ENCODE measurements at places on chromosomes 11 and 22.

DNA sequence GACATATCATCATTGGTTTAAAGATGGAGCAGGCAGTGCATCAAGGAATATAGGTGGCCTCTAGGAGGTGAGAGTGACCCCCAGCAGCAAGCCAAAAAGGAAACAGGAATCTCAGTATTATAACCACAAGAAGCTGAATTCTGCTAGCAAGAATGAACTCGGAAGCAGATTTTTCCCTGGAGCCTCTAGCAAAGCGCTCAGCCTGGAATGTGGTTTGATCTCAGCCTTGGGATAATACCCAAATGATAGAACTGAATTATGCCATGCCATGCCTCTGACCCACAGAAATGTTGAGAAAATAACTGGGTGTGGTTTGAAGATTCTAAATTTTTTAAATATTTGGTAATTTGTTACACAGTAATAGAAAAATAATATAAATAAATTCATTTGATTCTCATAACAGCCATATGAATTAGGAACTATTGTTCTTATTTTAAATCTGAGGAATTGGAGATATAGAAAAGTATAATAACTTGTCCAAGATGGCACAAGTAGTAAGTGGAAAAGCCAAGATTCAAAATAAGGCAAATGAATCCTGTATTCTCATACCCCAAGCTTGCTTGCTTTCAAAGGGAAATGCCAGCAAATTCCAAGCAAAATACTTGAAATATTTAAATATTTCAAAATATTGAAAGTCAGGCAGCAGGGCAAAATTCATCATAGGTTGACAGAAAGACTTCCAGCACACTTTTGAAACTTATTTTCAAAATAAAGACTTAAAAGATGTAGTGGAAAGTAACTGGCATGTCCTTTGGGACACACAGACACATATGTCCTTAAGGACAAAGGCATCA is 567.4 kb downstream of the KCNA4 start:
- no peak for DNase-seq

- DNase-seq, result no peak
Measured at GRCh38 chr11:30258679-30259078, 27.9 kb downstream of the FSHB start.

DNA sequence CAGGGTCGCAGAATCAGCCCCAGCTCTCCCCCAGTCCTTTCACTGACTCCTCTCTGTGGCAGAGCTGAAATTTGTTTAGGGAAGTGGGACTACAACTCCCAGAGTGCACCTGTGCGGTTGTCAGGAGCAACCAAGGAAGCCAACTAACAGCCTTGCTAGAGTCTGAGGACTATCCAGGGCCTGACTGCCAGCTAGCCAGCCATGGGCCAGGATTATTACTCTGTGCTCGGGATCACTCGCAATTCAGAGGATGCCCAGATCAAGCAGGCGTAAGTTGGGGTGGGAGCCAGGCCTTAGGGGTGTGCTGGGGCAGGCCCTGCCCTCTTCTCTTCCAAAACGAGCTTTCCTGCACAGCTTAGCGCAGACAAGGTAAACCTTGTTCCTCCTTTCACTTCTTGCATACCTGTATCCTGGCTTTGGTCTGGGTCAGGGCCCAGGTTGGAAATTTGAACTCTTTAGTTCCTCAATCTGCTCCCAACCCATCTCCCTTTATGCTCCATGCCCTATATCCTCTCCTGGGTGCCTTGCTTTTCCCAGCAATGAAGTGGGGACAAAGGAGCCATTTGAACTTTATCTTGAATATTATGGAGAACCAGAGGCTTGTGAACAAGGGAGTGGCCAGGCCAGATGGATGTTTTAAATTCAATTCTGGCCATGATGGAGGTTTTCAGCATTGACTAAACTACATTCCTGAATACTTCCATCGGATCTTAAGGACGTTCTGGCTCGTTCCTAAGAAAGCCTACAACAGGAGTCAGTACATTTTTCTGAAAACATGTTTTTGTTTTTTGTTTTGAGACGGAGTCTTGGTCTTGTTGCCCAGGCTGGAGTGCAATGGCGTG is at the start of gene DNAJB13:
DNAJB13 (plus strand) TSS at position 158 of the 842 bp plus-strand sequence; CDS start at position 202, 44 bp downstream.
- DNase-seq, result no peak

DNA sequence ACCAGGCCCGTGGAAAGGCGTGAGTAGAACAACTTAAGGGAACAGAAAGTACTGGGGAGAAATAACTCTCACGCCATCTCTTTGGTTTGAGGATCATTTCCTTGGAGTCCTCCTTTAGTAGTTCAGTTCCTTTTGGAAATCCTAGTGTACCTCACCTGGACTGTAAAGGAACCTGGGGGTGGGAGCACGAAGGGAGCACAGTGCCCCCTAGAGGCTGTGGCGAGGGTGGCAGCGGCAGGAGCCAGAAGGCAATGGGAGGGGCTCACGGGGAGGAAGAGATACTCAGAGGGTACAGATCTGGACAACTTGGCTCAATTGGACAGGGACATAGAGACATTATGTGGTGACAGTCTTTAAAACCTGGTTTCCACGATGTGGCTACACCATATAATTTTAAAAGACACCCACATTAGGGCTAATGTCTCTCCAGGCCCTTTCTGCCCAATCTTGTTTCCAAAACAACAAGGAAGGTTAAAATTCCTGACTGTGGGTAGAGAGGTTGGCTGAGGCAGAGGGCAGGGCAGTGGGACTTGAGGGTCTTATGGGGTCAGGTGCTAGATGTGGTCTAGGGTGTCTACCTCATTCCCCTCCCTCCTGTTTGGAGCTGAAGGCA is 87.0 kb downstream of the CSNK2A3 start:
- DNase-seq, result peak; percentile 62

GRCh38 chr11:2122222-2122906 is 16.8 kb downstream of the IGF2 start:
- DNase-seq, result no peak

DNA sequence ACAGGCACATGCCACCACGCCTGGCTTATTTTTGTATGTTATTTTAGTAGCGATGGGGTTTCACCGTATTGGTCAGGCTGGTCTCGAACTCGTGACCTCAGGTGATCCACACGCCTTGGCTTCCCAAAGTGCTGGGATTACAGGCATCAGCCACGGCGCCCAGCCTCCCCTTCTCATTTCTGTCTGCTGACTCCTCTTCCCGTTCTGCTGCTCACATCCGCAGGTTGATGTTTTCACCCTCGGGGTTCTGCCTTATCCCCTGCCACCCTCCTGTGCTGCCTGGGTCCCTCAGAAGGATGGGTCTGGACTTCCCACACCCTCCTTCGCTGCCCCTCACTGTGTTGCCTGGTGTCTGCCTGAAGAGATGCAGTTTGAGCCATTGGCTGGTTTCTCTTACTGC is 19.2 kb upstream of the VSIG10L2 start:
- no peak for DNase-seq

GRCh38 chr11:3859373-3859881 is 4.0 kb downstream of the STIM1 start:
- no peak for DNase-seq

- DNase-seq, result no peak
Measured at GRCh38 chr11:25925359-25925758, 406.6 kb upstream of the ANO3 start.

DNA sequence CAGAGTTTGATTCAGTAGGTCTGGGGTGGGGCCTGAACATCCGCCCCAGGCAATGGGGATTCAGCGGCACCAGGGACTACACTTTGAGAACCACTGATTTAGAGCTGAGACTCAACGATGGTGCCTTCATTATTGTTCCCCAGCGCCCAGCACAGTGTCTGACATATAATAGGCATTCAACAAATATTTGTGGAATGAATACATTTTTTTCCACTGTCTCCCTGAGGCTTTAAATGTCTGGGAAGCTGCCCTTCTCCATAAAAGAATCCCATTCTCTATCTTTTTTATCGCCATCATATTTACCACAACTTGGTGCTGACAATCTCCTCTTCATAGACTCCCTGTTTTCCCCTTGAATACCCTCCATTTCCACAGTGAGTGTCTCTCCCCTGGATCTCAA is 23.6 kb upstream of the LMO2 start:
- DNase-seq, result no peak

DNA sequence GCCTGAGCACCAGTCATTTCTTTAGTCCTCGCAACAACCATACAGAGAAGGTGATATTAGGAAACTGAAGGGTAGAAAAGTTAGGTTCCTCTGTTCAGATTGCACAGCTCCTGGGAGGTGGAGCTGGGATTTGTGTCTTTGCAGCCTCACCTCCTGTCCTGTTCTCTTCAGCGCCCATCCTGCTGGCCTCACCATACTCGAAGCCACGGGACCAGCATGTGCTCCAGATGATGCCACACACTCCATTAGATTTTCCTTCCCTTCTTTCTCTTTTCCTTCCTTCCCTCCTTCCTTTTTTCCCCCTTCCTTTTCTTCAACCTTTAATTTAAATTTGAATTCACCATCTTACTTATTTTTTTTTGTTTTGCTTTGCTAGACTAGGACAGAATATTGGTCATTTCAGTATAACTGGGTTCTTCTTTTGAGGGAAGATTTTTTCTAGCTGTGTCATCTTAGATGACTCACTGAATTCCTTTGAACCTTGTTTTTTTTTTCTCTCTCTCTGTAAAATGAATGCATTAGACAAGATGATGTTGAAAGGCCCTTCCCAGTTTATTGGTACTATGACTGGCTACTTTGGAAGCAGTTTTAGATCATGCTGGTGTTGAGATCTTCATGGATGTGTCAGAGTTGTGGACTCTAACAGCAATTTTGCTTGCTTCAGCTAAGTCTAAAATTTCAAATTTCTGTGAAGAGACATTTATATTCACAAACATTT is 662.5 kb upstream of the TENM4 start:
- no peak for DNase-seq

- no peak for DNase-seq
Measured at GRCh38 chr11:70112017-70112434, 33.9 kb downstream of the ANO1 start.

DNA sequence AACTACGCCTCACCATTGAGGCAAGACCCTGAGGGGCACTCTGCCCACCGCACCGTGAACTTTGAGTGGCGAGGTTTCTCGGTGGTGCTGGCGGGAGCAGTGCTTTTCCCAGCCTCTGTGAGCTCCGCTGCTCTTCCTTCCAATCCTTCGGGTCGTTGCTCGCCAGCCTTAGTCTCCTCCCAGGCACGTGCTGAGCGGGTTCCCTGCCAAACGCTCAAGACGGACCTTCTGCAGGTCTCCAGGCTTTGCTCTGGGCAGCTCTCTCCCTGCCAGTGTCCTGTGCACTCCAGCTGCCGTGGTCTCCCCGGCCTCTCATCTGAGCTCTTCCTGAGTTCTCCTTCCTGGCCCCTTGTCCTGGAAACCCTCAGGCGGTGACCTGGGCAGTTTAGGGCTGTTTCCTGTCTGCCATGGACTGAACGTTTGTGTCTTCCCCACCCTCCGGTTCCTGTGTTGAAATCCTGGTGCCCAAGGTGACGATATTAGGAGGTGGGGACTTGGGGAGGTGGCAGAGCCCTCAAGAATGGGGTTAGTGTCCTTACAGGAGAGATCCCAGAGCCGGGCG is 11.2 kb upstream of the MUC6 start:
- no peak for DNase-seq

GRCh38 chr22:34099278-34099677 is 179.0 kb upstream of the LARGE1 start:
- DNase-seq, result no peak

DNA sequence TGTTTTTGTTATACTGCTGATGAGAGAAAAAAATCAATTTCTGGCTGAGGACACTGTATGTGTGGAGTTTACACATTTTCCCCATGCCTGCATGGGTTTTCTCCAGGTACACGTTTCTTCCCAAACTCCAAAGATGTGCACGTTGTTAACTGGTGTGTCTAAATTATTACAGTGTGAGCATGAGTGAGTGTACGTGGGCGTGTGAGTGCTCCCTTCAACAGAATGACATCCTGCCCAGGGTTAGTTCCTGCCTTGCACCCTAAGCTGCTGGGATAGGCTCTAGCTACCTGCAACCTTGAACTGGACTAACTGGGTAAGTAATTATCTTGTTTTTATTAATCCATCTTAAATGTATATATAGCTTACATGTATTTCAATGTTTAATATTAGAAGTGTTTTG is 5.5 kb downstream of the NPAT start:
- no peak for DNase-seq

GRCh38 chr11:100639140-100639539 is 47.9 kb upstream of the ARHGAP42 start:
- no peak for DNase-seq

DNA sequence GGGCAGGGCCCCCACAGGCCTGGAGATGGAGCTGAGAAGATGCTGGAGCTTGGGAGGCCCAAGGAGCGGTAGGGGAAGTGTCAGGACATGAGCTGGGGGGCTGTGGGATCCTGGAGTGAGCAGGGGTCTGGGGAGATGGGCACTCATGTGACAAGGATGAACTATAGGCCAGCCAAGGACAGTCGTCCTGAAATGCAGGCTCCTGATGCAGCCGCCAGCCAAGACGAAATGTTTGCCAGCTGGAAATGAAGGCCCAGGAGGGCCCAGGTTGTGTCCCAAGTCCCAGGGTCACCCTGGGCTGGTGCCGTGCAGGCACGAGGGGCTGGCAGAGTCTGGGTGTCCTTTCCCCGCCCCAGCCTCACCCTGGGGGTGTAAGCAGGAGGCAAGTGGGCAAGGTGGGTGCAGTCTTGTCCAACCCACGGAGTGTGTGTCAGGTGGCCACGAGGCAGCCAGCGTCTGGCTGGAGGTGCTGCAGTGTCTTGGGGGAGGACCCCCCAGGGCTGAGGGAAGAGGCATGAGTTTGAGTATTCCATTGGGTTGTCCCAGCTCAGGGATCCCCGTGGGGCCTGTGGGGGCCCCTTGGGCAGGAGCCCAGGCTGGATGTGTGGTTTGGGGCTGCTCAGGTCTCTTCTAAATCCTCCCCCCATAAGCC is 21.4 kb downstream of the MRGPRG start:
- no peak for DNase-seq

DNA sequence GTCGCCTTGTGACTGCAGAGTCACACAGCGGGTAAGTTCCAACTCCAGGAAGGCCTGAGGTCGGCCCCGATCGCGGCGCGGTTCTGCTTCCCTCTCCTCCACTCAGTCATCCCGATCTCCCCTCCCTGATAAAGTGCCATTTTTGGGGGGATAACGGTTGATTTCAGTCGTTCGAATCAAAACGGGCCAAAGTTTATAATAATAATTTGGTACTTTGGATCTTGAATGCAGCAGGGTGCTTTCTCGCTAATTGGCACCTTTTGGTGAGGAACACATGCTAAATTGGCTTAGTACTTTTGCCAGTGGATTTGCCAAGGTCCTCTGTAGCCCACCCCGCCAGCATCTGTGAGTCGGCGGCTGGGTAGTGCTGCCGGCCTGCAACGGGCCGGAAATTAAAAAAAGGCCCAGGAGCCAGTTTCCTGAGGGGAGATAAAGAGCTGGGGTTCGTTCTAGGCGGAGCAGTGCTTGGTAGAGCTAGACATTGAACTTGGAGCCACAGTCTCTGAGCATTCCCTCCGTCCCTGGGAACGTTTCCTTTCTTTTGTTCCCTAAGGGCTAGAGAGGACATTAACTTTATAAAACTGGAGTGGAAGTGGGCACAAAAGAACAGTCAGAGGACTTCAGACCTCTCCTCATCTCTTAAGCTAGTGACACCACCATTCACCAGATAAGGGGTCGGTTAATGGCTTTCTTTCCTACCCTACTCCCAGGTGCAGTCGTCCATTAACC is 997 bp downstream of the UBE2L3 start:
- peak; percentile 14 for DNase-seq

GRCh38 chr11:84390441-84391078 is 1104.4 kb upstream of the CCDC90B start:
- DNase-seq, result no peak

Data from stimulated activated CD4-positive, alpha-beta T cell treated with anti-CD3 and anti-CD28 coated beads, Interleukin-1b, Interleukin-23, amount 100 ng/mL, for 48 hours (primary cell).